Inflammatory macrophage (primary cell): ENCODE measurements at places on chromosomes 5 and 9.

DNA sequence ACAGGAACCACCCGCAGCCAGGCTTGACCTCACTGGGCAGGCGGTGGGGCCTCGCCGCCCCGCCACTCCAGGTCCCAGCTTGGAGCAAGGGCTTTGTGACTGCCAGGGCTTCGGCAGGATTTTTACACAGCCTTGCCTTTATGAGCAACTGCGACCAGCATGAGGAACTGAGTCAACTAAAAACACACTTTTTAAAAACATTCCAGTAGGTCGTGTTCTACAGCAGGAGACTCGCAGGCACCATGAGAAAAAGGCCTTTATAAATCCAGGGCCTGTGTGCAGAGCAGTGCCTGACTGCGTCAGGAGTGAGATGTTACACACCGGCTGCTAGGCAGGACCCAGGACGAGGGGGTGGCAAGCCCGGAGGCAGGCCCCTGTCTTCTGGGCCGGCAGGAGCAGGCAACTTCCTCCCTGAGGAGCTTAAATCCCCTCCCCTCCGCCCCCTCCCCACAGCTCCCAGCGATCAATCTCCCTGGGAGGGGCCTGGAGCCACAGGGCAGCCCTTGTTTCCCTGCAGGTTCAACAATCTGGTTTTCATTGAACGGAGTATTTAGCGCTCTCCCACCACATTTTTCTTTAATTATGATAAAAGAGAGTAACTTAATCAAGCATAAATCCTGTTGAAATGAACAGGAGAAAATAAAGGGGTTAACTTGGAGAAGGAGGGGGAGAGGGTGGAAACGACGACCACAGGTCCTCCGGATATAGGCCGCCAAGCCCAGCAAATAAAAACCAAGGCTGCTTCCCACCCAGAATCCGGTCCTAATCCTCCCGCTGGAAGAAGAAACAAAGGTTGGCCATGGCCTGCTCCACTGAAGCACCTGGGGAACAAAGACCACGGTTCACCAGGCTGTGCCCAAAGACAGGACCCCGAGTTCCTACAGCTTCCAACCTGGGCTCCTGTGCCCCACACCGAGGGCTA, 92.5 kb downstream of the ROR2 start:
- no peak for DNase-seq

- no peak for DNase-seq
Measured at GRCh38 chr5:3317051-3317795, 278.4 kb upstream of the IRX1 start.

GRCh38 chr5:68066277-68066955, 149.1 kb upstream of the PIK3R1 start:
- DNase-seq = no peak

DNA sequence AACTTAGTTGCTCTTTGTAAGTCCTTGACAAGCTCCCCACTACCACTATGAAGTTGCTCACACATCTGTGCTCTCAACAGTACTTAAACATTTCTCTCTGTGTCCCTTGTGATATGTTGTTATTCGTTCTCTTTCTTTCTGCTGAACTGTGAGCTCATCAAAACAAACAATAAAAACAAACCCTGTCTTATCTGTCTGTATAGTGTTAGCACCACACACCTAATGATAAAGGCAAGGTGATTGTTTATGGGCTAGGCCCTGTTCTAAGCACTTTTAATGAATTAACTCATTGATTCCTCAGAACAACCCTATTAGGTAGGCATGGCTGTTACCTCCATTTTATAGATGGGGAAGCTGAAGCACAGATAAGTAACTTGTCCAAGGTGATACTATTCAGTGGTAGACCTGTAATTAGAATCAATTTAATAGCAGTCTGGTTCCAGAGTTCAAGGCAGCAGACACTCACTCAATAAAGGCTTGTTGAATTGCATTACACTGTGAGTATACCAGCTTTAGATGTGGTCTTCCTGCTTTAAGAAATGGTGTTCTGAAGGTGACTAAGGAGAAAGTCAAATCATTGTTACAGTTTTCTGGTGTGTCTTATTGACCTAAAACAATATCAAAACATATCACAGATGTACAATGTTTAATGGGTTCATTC, 153.6 kb upstream of the ELL2 start:
- DNase-seq = no peak

DNA sequence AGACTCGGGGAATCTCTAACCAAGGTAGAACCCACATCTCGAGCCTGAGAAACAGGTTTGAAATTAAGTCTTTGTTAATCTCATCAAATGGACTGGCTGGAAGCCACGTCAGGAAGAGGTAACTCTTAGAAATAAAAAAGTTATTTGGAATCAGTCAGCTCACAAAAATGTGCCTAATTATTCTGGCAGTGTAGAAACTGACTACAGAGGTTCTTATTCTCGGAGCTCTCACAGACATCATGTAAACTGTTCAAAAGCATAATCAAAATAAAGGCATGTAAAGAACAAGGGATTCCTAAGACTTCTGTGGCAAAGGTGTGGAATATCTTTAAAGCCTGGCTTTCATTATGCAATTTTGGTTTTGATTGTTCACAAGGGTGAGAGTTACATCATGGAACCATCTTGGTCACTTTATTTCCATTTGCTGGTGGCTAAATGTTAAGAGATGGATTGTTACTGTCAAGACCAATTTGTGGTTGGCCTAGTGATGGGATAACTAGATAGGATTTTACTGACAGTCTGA, 85.1 kb downstream of the OTULIN start:
- no peak for DNase-seq

GRCh38 chr5:148684528-148684927, 30.2 kb upstream of the HTR4 start:
- DNase-seq = no peak

DNA sequence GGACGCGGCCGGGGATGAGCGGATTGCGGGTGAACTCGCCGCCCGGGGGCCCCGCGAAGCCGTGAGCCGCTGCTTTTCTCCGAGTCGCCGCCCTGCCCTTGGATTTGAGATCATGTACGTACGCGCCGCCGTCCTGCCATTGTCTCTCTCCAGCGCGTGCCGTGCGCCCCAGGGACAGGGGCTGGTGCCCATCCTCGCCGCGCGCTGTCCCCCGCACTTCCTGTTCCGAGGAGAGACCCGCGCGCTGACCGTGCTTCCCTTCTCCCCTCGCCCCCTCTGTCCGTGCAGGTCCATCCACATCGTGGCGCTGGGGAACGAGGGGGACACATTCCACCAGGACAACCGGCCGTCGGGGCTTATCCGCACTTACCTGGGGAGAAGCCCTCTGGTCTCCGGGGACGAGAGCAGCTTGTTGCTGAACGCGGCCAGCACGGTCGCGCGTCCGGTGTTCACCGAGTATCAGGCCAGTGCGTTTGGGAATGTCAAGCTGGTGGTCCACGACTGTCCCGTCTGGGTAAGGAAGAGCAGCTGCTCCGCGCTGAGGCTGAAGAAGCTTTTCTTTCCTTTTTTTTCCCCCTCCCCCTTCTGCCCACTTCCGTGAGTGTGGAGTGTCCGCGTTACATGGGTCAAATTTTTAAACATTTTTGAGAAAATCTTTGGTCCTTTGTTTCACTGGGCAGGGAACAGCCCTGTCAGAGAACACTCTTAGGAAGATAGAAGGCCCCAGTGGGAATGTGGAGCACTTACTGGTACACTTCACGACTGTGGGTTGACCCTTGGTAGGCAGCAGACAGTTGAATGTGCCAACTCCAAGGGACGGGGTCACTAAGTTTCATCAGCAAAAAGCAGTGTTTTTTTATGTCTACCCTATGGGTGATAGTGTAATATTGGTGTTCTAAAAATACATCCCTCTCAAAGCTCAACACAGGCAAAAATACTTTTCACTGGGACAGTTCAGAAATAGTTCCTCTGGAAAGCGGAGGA, 727 bp downstream of the RHOBTB3 start:
- peak; percentile 27 for DNase-seq

GRCh38 chr5:66442951-66443445, 153.2 kb upstream of the MAST4 start:
- no peak for DNase-seq

GRCh38 chr5:177444106-177445051, 2.2 kb upstream of the PRR7 start:
- no peak for DNase-seq

GRCh38 chr9:130635721-130636647, 28.4 kb upstream of the PRDM12 start:
- no peak for DNase-seq
